ENCODE measurements at places on chromosomes 5 and 9. TPM values are rescaled to one million over a fixed set of nuclear protein-coding genes. Genes with fewer than 3 reads are reported as not detected.

Gene CTXN3
- not detected for total RNA-seq

Gene EQTN
- not detected for total RNA-seq

Gene COL15A1
- 12.6 TPM for total RNA-seq

Gene DIMT1
- 26.3 TPM for total RNA-seq

Gene HNRNPH1
- 686 TPM for total RNA-seq

Gene LRRC26
- not detected for total RNA-seq

Gene PCDHA12
- total RNA-seq, result not detected

Gene C5orf52
- not detected for total RNA-seq

Gene IFNA2
- total RNA-seq, result not detected

Gene PCDHGB1
- total RNA-seq, result 4.4 TPM

Gene ANKRD18B
- 0.87 TPM for total RNA-seq

Gene PPIC
- total RNA-seq, result 57.7 TPM

All from smooth muscle cell of trachea (primary cell).